ENCODE measurements at places on chromosomes 2 and 18.

DNA sequence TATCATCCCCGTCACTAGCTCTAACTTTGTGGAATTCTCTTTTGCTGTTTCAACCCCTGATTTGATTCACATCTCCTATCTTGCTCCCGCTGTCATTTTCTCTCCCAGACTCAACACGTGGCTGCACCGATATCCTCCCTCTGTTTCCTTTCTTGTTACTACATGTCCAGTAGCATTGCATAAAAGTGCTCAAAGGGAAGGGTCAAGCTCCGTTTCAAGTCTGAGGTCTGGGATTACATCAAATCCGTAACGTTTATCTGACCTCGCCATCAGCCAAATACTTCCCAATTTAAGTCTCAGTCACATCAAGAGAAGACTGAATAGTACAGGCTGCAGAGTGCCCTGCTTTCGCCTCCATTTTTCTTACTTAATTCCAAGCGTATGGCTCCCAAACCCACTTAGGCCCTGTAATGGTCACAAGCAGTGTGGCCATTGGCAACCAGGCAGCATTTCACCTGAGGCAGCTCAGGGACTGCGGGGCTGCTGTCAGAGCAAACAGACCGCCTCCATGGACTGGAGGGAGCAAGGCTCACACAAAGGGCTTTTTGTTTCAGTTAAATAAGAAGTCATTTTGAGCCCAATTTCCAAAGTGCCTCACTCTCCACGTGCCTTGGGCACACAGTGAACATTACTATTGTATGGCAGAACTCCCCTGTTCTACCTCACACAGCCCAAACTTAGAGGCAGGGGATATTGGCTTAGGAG is 217.8 kb downstream of the BCL11A start:
- no peak for DNase-seq

GRCh38 chr18:79309614-79310358 is 85.9 kb upstream of the NFATC1 start:
- no peak for DNase-seq

DNA sequence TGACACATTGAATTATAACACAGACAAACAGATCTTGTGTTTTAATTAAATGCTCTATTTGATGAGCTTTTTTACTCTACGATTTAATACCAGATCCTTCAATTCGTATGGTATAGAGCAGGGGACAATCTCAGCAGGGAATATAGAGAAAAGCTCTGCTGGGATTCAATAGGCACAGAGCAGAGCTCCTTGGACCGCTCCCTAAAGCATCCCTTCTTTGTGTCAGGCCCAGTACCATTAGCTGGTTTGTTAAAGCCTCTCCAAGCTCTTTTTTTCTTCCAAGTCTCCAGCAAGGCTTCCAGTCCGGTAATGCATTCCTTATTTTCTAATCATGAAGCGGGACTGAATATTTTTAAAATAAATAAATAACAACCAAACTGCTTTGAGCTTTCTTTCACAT is 466.0 kb downstream of the NR4A2 start:
- no peak for DNase-seq

DNA sequence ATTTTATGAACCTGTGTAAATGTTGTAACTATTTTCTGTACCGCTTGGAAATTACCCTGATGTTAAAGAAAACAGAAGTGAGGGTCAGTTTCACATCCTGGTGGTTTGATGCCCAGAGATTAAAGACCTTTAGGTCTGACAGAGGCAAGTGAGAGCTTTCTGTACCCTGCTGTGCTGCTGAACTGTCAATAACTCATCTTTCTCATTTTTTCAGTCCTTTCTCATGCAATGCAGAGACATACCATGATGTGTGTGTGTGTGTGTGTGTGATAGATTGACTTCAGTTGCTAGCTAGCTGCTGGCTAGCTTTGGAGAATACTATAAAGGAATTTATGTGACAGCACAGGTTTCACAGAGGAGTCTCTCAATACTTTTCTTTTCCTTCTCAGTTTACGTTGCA is 2025.6 kb upstream of the LRRTM1 start:
- no peak for DNase-seq

DNA sequence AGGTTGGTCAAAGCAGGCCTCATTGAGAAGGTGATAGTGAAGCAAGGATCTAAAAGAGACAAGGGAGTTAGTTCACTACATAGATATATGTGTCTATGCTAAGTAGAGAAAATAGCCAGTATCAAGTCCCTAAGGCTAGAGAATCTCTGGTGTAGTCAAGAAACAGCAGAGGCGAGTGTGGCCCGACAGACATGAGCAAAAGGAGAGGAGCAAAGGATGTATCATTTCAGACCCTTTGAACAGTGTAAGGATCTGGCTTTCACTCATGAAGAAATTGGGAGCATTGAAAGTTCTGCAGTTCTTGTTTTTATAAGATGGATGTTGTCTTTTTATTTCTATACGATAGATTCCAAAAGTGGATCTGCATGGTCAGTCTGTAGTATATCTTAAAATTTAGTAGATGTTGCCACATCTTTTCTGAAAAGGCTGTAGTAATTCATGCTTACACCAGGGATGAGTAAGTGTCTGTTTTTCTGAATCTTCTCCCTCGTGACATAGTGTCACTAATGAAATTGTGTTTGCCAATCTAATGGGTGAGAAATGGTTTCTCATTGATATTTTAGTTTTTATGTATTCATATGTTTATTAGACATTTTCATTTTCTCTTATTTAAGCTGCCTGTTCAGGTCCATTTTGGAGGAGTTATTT is 18.8 kb downstream of the SP100 start:
- DNase-seq, result no peak
